Gastrocnemius medialis (tissue), 4 donors: ENCODE measurements at places on chromosomes 12 and 14. TPM values are rescaled to one million over a fixed set of nuclear protein-coding genes. Genes with fewer than 3 reads are reported as not detected.

AICDA gene
- not detected for total RNA-seq

- DNase-seq = peak; percentile 89
Observed at GRCh38 chr14:60648934-60649874, at the start of gene SIX1. TSS of gene SIX1 (minus strand) at chr14:60649477. CDS start at chr14:60649189, 288 bp downstream.

- DNase-seq = no peak
Observed at GRCh38 chr14:38960946-38961531, 142.0 kb downstream of the SEC23A start.

- DNase-seq = no peak
Observed at GRCh38 chr12:95943330-95943842, at the start of gene AMDHD1. TSS of gene AMDHD1 (plus strand) at chr12:95943331. CDS start at chr12:95943399, 68 bp downstream.

- no peak for DNase-seq
Observed at GRCh38 chr12:127570793-127571360, 696.1 kb upstream of the TMEM132C start.
